ENCODE measurements at places on chromosomes 1 and 21.

GRCh38 chr21:14545906-14546480 lies at the start of gene SAMSN1:
Gene SAMSN1 (minus strand): TSS chr21:14546315. CDS start chr21:14546261, 54 bp downstream.
- DNase-seq, result no peak

GRCh38 chr1:194734970-194735369 lies 1548.6 kb upstream of the B3GALT2 start:
- DNase-seq, result no peak

DNA sequence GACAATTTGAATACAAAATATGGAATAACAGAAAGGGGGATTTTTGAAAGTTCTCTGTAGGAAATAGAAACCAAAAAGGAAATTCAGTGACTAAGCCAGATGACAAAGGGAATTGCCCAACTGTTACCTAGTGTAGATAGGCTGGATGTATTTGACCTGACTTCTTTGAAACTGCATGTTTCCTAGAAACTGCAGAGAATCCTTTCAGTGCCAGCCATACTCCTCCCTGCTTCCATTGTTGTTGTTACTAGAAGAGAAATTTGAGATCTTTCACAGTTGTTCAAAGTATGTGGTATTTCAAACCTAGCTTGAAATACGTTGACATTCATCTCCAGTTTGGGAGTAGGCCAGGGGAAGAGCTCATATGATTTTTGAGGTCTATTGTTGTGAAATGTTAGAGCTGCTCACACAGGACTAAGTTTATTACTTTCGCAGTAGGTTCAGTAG lies 1.8 kb upstream of the GBP5 start:
- DNase-seq, result no peak

DNA sequence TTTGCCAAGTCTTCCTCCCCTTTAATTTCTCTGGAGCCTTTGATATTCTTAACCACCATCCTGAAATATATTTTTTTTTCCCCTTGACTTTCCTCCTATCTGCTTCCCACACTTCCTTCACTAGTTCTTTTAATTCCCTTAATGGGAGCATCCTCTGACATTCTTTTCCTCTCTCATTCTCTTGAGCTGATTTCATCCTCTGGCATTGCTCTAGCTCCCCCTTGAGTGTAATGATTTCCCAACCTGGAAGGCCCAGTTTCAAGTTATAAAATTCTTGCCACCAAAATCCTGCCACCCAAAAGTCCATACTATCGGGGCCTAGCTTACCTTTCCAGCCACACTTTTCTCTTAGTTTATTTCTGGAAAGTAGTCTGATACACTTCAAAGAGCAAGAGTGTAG lies 39.5 kb upstream of the UBE2U start:
- DNase-seq, result no peak

GRCh38 chr1:66732407-66733166 lies 19.7 kb upstream of the DYNLT5 start:
- no peak for DNase-seq

DNA sequence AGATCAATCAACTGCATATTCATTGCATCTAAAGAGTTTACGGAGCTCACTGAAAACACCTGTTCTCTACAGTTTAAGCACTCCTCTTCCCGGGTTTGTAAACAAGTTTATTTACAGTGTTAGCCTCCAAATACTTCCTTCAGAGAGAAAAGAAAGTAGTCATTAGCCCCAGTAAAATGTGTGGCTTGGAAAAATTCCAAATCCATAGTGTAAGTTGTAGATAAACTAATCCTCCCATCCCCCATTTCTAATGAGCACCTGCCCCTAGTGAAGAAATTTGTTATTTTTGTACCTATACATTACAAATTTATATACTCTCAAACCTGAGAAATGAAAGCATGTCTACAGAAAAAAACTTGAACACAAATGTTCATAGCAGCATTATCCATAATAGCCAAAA lies 21.9 kb downstream of the PUM1 start:
- DNase-seq, result no peak

GRCh38 chr1:36572142-36572715 lies 89.5 kb upstream of the CSF3R start:
- no peak for DNase-seq

GRCh38 chr1:157404063-157404501 lies 148.2 kb downstream of the FCRL5 start:
- no peak for DNase-seq

DNA sequence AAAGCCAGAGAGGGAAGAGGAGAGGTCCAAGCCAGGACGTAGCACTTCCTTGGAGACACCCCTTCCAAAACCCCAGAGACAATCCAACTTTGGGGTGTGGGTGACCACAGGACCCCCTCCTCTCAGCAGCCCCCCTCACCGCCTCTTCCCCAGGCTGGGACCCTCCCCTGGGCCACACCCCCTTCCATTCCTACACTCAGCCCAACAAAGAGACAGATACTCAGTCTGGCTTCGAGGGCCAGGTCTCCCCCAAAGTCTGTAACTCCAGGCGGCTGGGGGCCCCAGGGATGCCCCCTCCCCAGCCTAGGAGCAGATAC lies 1.4 kb downstream of the MEX3A start:
- DNase-seq, result no peak

DNA sequence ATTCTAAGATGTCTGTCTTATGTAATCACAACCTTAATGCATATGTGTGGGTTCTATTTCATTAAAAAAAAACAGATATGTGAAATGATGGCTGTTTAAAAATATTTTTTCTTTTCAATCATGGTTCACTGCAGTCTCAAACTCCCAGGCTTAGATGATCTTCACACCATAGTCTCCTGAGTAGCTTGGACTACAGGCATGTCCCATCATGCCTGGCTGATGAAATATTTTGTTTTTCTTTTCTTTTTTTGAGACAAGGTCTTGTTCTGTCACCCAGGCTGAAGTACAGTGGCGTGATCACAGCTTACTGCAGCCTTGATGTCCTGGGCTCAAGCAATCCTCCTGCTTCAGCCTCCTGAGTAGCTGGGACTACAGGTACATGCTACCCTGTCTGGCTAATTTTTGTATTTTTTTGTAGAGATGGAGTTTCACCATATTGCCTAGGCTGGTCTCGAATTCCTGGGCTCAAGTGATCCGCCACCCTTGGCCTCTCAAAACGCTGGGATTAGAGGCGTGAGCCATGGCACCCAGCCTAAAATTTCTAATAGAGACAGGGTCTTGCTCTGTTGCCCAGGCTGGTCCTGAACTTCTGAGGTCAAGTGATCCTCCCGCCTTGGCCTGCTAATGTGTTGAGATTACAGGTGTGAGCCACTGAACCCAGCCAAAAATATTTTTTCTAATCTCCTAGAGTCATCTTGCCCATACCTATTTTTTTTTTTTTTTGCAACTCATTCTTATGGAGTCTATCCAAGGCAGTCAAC lies 67.6 kb downstream of the GIPC2 start:
- DNase-seq, result no peak

GRCh38 chr1:9293533-9294404 lies 1.1 kb downstream of the SPSB1 start:
- DNase-seq, result no peak
